Fibroblast of skin of right biceps (primary cell): ENCODE measurements at places on chromosomes 5 and 9.

- DNase-seq, result no peak
These were observed 96.8 kb downstream of the INIP start for GRCh38 chr9:112621018-112621655.

DNA sequence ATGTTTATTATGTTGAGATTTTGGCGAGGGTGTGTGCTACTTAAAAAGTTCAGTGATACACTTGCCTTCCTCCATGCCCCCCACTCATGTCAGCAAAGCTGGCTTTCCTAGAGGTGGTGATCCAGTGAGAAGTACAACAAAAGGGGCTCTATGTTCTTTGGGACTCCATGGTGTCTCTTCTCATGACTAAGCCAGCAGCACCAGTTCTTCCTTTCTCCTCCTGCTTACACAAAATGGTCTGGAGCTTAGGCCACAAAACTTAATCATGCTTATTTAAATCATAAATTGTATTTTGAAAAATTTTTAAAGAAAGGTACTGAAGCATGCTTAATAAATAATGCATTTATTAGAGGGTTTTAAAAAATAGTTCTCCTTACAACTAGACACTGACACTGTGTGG lies 22.4 kb downstream of the MOCS2 start:
- no peak for DNase-seq

GRCh38 chr5:61002611-61003355 lies 57.8 kb downstream of the NDUFAF2 start:
- DNase-seq, result no peak

GRCh38 chr5:143516249-143516648 lies 112.8 kb upstream of the NR3C1 start:
- no peak for DNase-seq

- no peak for DNase-seq
These were observed 41.4 kb upstream of the F2R start for GRCh38 chr5:76674330-76675066.

DNA sequence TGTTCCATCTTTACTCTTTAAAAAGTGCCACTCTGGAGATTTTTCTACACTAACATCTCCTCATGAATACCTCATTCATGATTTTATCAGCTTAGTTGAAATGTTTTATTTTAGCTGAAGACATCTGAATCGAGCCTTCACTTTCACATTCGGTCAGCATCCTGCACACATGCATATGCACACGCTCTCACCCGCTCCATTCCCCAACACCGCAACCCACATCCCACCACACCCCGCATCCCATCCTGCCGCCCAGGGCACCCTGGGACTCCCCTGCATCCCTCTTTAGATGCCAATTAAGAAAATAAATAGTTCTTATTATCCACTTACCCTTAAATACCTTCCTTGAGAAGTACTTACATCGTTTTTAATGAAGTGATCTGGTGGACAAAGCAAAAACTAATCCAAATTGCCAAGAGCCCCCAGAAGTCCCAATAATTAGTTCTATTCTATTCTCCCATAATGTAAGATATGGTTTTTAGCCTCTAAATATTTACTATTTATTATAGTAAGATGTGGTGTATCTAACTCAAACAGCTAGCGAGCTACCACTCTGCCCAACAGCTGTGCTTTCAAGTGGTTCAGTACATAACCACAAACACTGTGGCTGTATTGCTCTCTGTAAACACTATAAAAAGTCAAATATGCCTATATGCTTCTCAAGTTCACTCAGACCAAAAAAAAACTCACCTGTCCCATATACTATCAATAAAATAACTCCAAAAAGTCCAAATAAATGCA lies 38.2 kb downstream of the GZMK start:
- no peak for DNase-seq

DNA sequence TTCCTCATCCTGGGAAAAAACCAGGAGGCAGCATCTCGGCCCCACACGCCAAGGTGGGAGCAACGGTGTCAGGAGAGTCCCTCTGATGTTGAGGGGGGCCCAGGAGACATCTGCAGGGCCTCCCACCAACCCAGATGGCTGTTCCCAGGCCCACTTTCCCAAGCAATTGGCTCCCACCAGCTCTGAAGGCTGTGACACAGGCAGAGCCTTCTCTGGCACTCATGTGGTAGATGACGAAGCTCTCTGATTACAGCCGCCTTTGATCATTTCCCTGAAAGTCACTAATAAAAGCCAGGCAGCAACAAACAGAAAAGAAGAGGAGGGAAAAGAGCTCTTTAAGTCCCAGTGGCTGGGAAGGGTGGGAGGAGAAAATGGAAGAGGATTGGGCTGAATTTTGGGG lies 226.5 kb downstream of the CDK5RAP2 start:
- peak; percentile 78 for DNase-seq

- peak; percentile 79 for DNase-seq
These were observed 18.1 kb downstream of the GSN start for GRCh38 chr9:121285835-121286687.

DNA sequence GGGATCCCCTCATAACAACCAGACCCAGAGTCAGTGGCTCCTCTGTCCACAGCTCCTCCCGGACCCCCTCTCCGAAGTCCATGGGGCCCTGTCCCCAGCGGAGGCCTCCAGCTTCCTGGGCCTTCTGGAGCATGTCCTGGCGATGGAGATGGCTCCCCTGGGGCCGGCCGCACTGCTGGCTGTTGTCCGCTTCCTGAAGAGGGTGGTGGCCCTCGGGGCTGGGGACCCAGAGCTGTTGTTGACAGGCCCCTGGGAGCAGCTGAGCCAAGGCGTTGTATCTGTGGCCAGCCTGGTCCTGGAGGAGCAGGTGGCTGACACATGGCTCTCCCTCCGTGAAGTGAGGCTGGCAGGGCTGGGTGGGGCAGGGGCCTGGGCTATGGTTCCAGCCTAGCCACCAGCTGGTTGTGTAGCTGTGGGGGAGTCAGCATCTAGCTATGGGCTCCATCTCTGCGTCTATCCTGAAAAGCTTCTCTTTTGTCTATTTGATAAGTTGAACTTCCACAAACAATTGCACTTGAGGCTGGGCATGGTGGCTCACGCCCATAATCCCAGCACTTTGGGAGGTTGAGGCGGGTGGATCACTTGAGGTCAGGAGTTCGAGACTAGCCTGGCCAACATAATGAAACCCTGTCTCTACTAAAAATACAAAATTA lies 4.7 kb downstream of the ADGRD2 start:
- DNase-seq, result no peak

- no peak for DNase-seq
These were observed 231.1 kb upstream of the TBCA start for GRCh38 chr5:78007233-78007632.
